Stimulated activated CD4-positive, alpha-beta T cell treated with anti-CD3 and anti-CD28 coated beads, Interleukin-15, amount 100 ng/mL, for 24 hours (primary cell): ENCODE measurements at places on chromosomes 1 and 21.

- DNase-seq: no peak
Measured at GRCh38 chr1:22102746-22103145, 40.2 kb downstream of the WNT4 start.

- no peak for DNase-seq
Measured at GRCh38 chr1:103900005-103900404, 150.3 kb downstream of the AMY1C start.

GRCh38 chr1:154774175-154774855, 95.8 kb downstream of the KCNN3 start:
- DNase-seq: no peak

- no peak for DNase-seq
Measured at GRCh38 chr1:88698140-88698539, 14.1 kb downstream of the PKN2 start.

DNA sequence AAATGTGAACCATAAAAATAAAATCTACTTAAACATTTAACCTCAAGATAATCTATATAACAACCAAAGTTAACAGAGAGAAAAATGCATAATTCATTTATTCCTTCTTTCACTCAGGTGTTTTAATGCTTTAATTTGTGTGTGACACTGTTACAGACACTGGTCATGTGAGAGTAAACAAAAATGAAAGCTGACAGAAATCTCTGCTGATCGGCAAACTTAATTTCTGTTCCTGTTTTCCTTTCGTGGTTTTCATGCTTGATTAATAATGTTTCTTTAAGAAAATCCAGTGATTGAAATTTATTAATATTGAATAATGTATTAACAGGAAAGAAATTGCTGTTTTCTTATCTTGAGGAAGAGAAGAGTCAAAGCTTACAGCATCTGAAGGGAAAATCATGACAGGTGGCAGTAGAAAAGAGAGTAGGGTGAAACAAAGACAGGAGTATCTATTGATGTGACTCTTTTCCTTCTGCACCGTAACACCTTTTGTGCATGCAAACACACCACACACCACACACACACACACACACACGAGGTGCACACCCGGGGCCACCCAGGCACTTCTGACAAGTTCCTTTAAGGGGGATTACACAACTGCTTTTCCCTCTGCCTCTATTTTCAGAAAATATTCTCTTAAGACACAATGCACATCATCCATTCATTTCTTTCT, 1.6 kb downstream of the OR2AK2 start:
- DNase-seq: no peak
